EH (cell line): ENCODE measurements at places on chromosomes 12 and 14.

GRCh38 chr14:20387576-20387975 lies 25.7 kb downstream of the TEP1 start:
- no peak for DNase-seq

DNA sequence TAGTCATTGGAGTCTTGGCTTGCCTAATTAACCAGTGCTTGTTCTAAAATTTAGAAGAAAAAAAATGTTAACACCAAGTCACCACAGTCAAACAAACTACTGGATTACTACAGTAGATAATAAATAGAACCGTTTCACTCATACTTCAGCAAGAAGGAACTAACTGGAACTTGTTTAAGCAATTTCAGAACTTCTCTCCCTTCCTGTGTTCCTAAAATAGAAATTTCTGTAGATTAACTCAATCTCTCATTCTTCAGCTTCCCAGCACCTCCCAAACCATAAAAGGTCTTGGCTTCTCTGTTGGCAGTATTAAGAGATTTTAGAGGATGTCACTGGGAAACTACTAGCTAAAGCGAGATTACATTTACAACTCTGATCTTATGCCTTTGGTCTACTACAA lies 18.6 kb downstream of the GNS start:
- DNase-seq = peak; percentile 41

DNA sequence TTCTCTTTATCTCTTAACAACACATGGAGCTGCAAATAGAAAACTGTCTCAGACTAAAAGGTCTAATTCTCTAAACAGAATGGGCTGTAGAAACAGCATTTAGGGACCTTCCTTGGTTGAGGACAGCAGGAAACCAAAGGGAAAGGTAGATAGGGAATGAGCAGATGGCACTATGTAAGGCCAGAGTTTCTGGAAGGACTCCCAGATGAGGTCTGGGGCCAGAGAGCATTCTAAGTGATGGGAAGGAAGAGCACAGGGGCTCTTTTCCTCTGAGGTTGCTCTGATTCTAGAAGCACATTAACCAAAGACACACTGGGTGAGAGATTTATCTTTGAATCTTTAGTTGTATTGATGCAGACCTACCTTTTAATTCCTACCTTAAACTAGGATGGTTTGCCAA lies 79.4 kb downstream of the TPH2 start:
- DNase-seq = no peak

GRCh38 chr12:26380897-26381296 lies 185.5 kb downstream of the SSPN start:
- no peak for DNase-seq

DNA sequence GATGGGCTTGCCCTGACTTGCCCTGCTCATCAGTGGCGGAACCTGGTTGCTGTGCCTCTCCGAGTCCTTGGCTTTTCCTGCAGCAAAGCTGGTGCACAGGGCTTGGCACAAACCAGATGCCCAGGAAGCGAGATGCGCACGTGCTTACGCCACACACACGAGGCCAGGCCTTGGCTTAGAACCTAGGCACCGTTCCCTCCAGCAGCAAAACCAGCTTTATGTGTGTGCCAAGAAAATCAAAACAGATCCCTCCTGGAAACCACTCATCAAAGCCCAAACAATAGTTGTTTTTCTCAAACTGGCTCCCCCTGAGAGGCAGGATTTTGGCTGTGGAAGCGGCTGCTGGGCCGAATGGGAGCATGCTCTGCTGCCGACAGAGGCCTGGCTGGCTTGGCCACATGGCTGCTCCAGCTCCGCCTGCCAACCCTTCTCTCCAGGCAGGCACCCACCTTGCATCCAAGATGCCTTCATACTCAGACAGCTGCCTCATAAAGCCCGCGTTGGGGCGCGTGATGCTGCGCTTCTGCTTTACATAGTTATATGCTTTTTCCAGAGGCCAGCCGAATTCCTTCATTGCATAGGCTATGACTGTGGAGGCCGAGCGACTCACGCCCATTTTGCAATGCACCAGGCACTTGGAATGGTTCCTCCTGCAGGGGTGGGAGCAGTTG lies 58.7 kb downstream of the SSH1 start:
- DNase-seq = peak; percentile 52

GRCh38 chr14:47207617-47208016 lies 467.8 kb downstream of the MDGA2 start:
- no peak for DNase-seq

DNA sequence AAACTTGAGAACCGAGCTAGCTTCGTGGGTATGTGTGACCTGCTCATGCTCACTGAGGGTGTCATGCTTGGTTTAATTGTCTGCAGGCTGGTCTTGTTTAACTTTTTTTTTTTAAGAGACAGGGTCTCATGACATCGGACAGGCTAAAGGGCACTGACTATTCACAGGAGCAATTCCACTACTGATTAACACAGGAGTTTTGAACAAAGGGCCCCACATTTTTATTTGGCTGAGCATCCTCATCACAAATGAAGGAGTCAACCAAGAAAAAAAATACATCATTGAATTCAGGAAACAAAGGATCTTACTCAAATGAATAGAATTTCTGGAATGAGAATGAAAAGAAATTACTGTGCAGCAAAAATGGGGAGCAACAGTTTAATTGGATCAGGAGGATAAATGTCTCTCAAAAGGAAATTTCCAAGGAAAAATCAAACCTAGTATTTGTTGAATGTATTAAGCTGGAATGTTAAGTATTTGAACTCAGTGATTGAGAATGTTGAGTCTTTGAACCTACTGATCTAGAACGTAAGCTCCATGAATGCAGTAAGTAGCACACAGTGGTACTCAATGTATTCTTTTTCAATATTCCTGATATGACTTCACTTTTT lies 20.8 kb upstream of the PYROXD1 start:
- peak; percentile 78 for DNase-seq

DNA sequence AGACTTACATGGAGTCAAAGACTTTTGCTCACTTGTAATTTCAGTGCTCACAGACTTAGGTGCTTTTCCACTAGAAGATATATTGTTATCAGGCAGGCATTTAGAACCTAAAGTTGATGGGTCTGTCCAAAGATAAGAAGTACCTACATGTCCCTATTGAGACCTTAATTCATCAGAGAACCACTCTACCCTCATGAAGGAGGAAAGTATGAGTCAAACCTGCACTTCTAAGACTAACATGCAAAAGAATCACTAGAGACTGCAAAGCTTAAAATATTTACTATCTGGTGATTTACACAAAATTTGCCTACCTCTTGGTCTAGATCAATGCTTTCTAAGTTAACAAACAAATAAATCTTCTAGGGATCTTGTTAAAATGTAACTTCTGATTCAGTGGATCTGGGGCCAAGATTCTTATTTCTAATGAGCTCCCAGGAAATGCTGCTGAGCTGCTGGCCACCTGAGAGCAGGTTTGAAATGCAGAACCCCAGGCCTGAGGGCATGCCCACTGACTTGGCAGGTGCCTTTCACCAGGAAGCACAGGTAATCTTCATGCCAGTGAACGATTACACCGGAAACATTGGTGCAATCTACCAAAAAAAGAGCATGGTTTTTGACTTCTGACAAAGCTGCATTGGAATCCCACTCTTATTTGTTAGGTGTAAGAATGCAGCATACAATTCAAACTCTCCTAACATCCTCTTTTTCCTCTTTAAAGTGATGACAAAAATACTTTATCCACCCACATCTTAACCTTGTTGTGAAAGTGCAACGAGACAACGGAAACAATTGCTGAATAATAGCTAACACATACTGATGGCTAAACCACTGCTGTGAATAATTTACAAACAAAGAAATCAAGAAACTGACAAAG lies 214.2 kb downstream of the ADAMTS20 start:
- no peak for DNase-seq

DNA sequence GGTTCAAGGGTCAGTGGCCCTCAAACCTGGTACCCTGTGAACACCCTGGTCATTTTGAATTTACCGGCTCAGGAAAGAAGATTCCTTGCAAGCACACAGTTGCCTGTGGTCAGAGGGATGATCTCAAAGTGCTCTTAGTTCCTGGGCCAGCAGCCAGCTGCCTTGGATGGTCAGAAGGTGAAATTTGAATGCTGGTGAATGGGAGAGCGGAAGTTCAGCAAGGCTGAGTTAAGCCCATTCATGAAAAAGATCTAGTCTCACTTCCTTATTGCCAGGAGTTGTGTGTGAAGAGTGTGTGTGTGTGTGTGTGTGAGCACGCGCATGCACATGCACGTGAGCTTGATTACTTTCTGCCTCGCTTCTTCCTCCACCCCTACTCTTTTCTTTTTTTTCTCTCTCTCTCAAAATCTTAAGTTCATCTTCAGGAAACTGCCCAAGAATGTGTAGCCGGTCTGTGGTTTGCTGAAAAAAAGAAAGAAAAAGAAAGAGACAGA lies 155.5 kb upstream of the CCND2 start:
- DNase-seq = peak; percentile 49

GRCh38 chr14:65495196-65495595 lies 82.7 kb downstream of the FUT8 start:
- DNase-seq = peak; percentile 29

GRCh38 chr12:122291431-122291830 lies 25.1 kb upstream of the VPS33A start:
- no peak for DNase-seq

DNA sequence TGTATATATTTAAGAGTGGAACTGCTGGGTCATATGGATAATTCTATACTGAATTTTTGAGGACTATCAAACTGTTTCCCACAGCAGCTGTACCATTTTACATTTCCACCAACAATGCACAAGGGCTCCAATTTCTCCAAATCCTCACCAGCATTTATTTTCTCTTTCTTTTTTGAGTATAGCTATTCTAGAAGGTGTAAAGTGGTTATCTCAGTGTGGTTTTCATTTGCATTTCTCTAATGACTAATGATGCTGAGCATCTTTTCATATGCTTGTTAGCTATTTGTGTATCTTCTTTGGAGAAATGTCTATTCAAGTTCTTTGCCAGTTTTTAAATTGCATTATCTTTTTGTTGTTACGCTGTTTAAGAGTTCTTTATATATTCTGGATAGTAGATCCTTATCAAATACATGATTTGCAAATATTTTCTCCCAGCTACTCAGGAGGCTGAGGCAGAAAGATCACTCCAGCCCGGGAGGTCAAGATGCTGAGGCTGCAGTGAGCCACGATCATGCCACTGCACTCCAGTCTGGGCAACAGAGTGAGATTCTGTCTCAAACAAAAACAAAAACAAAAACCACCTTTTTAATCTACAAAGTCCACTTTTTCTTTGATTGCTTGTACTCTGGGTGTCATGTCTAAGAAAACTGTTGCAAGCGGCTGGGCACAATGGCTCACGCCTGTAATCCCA lies 32.8 kb downstream of the GTF2A1 start:
- no peak for DNase-seq

GRCh38 chr12:76041406-76041805 lies 9.8 kb upstream of the PHLDA1 start:
- DNase-seq = no peak

DNA sequence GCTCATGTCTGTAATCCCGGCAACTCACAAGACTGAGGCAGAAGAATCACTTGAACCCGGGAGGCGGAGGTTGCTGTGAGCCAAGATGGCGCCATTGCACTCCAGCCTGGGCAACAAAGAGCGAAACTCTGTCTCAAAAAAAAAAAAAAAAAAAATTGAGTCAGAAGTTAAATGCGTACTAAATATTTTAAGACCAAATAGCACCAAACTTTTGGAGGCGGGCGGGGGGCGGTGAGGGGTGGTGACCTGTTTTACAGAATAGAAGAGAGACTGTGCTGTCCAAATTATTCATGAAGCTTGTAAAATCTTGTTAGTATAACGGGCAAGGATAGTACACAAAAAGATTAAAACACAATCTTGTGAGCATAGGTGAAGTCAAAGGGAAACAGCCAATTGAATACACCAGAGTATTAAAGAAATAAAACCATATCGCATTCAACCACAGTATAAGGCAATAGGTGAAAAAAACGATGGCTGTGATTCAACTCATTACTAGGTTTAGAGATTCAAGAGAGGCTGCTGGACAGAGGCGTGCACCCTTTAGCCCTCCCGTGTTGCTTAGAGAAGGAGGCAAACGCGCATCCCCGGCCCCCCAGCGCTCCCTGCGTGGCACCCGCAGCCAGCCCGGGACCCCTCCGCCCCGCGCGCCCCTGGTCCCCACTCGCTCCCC lies 571 bp downstream of the ZNF891 start:
- peak; percentile 43 for DNase-seq

GRCh38 chr12:14723763-14724162 lies 27.4 kb upstream of the GUCY2C start:
- DNase-seq = peak; percentile 70

- no peak for DNase-seq
These were observed 154.5 kb upstream of the FOXN3 start for GRCh38 chr14:89571491-89571890.

- no peak for DNase-seq
These were observed 11.9 kb upstream of the CSAD start for GRCh38 chr12:53192531-53193021.

DNA sequence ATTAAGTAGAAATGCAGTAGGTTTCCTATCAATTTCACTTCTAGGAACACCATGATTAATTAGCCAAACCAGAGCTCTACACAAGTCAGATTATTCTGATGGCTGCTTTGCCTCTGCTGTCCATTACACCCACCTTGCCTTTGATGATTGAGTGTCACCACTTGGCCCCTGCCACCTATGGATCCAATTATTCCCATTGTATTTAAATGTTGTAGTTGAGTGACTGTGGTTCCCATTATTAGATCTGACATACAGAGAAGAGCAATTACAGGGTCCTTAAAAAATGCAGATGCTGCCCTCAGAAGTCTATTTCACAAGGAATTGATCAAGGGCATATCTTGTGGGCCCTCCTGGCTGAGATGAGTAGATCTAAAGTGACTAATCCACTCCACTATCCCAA lies 39.5 kb upstream of the SLC38A4 start:
- DNase-seq = no peak

GRCh38 chr12:71804505-71804904 lies 35.1 kb upstream of the TBC1D15 start:
- no peak for DNase-seq

- DNase-seq = no peak
These were observed 61.2 kb upstream of the OTOGL start for GRCh38 chr12:80038062-80038560.

- peak; percentile 78 for DNase-seq
These were observed 10.4 kb upstream of the NOPCHAP1 start for GRCh38 chr12:104975587-104976343.

DNA sequence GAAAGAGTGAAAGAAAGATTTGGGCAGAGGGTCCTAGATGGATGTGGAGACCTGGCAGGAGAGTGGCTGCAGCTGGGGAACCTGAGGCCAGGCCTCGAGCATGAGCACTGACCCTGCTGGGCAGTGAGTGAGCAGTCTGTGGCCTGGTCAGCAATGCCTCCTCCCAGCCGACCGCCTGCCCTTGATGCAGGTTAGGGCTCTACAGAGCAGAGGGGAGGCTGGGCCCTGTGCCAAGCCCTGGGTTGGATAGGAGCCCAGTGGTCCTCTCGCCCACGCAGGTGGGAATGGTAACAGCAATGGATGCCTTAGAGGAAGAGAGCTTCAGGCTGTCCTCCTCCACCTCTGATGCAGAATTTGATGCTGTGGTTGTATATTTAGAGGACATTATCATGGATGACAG lies 59.8 kb downstream of the RAB35 start:
- DNase-seq = no peak

- peak; percentile 69 for DNase-seq
These were observed 7.7 kb downstream of the ATF7IP start for GRCh38 chr12:14373217-14373616.

- DNase-seq = no peak
These were observed 16.0 kb downstream of the FIGNL2 start for GRCh38 chr12:51832354-51833107.
